ENCODE measurements at places on chromosomes 1 and 21. TPM values are rescaled to one million over a fixed set of nuclear protein-coding genes. Genes with fewer than 3 reads are reported as not detected.
A peak's percentile ranks its signal among the peaks of the same experiment; 100 is the strongest.

- DNase-seq, result no peak
Observed at GRCh38 chr1:208374391-208374941, 130.3 kb upstream of the PLXNA2 start.

DNA sequence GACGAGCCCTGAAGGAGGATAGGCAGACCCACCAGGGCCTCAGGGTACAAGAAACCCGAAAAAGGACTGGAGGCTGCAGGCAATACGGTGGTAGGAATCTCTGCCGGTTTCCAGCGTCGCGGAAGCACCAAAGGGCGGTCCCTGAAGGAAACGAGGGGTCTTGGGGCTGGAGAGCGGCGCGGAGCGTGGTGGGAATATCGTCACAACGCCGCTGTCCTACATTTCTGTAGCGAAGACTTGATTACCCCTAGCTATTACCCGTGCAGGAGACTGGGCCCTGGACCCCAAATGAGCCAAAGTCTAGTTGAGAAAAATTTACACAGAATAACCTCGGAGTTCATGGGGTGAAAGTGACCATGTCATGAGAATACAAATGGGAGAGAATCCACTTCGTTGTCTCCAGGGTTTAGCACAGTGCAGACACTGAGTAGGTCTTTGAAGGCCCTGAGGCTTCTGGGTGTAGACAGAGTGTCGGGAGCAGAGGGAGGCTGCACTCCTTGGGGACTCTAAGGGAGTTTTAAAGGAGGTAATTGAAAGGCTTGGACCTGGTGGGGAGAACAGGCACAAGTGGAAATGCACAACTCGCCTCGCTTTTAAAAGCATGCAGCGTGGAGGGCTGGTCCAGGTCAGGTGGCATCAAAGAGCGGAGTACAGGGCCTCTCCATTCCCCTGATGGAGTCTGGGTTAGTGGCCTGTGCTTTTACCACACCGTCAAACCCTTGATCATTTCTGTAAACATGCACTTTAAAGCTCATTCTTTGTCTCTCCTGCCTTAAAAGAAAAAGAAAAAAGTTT lies 1.5 kb downstream of the ATP1A1 start:
- peak; percentile 14 for DNase-seq

DNA sequence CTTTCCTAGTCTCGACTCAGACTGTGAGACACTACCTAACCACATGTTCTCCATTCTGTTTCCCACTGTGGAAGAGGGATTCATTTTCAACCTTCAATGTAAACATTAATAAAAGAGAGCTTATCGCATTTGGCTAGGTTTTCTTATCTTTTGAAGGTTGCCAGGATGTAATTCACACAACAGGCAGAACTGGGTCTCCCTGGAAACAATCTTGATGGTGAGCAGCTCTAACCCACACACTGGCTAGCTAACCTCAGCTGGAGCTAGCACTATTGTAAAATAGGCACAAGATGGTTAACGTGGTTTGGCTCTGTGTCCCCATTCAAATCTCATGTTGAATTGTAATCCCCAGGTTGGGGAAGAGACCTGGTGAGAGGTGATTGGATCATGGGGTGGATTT lies 75.1 kb downstream of the ZSCAN20 start:
- DNase-seq, result no peak

DNA sequence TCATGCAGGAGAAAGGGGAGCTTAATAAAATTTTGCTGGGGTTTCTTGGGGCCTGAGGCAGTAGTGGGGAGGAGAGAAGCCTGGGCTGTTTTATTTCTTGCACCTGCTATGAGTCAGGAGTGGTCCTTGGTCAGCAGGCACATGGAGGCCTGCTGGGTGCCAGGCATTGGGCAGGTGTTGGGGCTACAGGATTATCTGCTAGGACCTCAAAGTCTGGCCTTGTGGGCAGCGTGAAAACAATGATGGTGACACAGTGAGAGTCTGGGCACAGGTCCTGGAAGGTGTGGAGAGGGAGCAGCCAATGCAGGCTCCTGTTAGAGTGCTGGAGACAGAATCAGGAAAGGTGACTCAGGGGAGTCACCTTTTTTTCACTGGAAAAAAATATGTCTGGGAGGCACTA lies 17.2 kb downstream of the ROR1 start:
- DNase-seq, result no peak

- no peak for DNase-seq
Observed at GRCh38 chr1:230327892-230328284, 98.2 kb downstream of the PGBD5 start.

OR2T2 gene
- not detected for total RNA-seq

DNA sequence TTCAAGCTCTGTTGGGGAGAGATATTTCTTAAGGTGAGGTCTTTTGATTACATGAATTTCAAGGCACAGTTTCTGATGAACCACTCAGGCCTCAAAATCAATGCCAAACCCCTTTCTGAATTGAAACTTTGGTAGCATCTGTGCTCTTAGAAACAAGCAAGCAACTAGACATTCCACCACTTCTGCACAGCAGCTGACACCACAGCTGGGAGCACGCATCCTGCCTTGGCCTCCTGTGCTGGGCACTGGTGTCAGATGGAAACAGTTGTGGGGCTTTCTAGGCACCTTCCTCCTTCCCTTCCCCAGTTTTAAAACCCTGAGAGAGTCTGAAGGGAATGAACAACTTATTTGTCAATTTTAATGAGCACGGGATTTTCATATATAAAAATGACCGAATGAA lies 360.2 kb downstream of the ADGRL2 start:
- no peak for DNase-seq

DNA sequence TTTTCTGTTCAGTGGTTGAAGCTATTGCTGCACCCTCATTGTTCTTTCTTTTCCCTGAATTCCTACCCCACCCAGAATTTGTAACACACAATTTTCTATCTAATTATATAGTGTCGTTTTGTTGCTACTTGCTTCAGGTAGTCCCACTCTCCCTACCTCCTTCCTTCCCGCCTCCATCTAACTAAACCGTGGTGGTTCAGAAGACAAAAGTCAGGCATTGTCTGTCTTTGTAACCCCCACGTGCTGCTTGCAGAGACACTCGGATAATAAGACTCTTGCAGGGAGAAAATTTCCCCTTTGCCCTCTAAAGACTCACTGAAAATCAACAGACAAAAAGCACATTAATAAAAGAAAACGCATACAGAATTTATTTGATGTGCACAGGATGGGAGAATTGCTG lies 46.2 kb upstream of the BTG3 start:
- no peak for DNase-seq

- DNase-seq, result no peak
Observed at GRCh38 chr21:34734696-34735095, 65.9 kb downstream of the CLIC6 start.

- DNase-seq, result no peak
Observed at GRCh38 chr1:166302989-166303758, 136.4 kb upstream of the FAM78B start.

GRCh38 chr1:89692601-89693521 lies 59.9 kb downstream of the LRRC8C start:
- DNase-seq, result no peak

C1orf94 gene
- not detected for total RNA-seq

SMCP gene
- not detected for total RNA-seq

ANKRD34A gene
- total RNA-seq, result 0.70 TPM

DNA sequence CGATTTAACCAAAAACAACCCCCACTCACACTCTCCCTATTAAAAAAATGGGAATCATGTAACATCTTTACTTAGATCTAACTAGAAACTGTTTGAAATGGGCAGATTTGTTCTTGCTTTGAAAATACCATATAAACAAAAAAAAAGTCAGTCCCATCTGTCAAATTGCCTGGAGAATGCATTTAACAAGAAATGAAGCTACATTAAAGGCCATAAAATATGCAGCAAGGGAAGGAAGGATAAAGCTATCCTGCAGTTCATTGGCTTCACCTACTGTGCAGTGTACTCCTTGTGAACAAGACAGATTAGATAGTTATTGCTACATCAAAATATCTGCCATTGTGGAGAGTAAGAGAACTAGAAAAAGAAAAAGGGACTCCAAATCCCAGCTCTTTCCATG lies 160.5 kb downstream of the LRRC7 start:
- no peak for DNase-seq

- no peak for DNase-seq
Observed at GRCh38 chr21:38188037-38188436, 68.8 kb upstream of the KCNJ15 start.

DNA sequence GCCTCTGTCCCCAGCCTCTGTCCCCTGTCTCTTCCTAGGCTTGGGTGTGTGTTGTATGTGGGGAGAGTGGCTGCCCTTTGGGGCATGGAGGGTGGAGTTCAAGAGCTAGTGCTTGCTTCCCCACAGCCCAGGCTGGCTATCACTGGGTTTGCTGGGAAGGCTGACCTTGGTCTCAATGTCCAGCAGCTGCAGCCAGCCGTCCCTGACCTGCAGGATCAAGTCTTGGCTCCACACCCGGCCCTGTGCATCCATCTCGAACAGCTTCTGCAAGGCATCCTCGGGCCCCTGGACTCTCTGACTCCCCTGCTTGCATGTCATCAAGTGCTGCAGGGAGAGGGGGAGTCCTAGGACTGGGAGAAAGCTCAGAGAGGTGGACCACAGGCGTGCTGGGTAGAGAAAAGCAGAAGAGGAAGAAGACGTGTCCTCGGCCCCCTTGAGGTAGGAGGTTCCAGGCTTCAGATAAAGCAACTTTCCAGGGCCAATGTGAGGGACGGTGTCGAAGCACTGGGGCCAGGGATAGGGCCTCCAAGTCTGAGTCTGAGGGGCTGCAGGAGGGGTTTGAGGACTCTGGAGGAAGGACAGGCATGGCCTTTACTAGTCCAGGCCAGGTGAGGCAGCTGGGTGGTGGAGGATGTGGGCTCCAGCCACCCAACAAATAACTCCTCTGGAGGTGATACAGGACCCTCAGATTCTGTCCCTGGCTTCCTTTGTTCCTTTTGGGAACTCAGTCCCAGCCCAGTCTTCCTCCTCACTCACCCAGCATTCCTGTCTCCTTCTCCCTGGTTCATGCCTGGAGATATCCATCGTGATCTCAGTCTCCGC lies 4.0 kb downstream of the EPS8L3 start:
- no peak for DNase-seq

- DNase-seq, result no peak
Observed at GRCh38 chr1:54696262-54696661, 19.4 kb upstream of the TTC4 start.

- peak; percentile 48 for DNase-seq
Observed at GRCh38 chr1:202009326-202010179, 834 bp upstream of the ELF3 start.

DNA sequence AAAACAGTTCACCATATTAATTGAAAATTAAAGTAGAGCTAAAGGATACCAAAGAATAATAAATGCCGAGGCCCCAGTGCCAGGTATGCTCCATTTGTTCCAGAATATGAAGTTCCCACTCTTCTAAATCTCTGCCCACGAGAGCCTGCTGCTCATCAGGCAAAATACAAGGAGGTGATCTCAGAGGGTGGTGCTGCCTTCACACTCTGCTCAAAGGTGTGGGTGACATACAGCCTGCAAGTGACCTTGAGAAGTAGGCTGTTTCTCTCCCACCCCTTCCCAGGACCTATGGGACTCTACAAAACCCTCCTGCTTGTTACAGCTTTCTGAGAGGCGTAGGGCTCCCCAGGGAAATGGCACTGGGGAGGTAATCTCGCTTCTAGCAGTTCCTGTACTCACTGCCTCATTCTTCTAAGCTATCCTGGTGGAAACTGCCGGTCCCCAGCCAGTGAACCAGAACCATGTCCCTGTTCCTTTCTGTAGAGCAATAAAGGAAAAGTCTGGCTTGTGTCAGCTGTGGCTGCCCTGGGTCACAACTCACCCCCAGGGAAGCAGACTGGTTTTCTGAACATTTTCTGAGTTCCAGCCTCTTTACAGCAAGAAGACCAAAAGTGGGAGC lies 26.9 kb upstream of the DPT start:
- no peak for DNase-seq

AMPD1 gene
- total RNA-seq, result not detected

KCNJ9 gene
- total RNA-seq, result not detected

ARHGEF10L gene
- total RNA-seq, result not detected

DNA sequence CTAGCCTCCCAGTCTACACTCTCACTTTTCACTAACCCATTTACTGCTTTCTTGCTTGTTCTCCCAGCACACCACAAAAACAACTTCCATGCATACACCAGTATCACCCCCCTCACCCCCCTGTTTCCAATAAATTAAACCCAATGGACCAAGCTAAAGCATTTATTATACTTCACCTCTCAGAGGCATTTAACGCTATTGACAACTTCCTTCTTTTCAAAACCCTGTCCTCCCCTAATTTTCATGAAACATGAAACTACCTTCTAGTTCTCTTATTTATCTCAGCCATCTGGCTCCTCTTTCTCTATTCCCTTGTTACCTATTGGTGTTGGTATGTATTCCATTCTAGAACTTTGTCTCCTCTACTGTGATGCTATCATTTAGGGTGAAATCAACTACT lies 32.3 kb downstream of the PTPRC start:
- no peak for DNase-seq

DNA sequence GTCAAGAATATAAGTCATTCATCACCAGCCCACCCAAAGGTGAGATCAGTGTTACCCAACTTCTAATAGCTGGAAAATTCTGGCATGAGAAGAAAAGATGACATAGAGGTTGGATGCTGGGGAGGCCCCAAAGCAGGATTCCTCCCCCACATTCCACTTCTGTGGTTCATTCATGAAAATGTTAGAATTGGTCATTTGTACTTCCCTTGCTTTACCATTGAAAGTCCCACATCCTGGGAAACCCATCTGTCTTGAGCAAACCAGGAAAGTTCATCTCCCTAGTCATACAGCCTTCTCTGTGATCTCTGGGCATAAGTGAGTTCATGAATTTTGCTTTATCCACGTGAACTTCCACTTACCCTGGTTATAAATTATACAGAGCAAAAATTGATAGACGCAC lies 66.8 kb downstream of the SERINC2 start:
- DNase-seq, result no peak

DNA sequence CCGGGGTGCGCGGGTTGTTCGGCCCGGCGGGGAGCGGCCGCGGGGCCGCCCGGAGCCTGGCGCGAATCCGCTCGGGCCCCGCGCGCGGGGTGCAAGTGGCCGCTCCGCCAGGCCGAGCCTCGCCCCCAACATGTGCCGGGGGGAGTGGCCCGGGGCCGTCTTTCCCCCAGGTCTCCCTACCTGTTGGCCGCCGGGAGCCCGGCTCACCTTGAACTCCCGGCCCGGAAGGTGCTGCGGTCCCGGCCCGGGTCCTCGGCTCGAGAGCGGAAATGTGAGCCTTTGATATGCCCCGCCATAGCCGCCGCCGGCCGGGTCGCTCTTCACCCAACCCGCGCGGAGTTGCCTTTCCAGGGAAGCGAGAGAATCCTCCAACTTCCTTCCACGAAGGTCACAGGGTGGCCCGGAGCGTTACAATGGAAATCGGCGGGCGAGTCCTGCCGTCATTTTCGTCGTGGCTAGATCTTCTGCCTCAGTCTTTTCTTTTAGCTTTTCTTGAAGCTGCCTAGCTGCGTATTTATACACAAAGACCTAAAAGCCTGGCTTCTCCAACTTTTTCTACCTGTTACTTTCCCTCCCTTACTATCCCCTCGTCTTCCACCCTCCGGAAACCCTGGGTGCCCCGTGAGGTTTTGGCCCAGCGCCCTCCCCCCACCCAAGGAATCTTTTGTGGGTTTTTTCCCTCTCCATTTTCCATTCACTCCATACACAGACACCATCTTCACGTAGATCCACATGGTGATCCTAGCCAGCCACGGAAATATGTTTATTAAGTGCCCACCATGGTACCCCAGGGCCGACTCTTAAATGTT lies 867 bp downstream of the PTGFRN start:
- DNase-seq, result peak; percentile 35

Measured in T-cell (primary cell).